ENCODE measurements at places on chromosomes 13 and 19. TPM values are rescaled to one million over a fixed set of nuclear protein-coding genes. Genes with fewer than 3 reads are reported as not detected.

DNA sequence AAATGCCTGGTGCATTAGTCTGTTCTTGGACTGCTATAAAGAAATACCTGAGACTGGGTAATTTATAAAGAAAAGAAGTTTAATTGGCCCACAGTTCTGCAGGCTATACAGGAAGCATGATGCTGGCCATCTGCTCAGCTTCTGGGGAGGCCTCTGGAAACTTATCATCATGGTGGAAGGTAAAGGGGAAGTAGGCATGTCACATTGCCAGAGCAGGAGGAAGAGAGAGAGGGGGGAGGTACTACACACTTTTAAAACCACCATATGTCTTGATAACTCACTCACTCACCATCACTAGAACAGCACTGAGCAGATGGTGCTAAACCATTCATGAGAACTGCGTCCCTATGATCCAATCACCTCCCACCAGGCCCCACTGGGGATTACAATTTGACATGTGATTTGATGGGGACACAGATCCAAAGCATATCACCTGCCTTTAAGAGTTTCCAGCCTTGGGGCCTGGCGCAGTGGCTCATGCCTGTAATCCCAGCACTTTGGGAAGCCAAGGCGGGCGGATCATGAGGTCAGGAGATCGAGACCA lies 219.0 kb downstream of the KATNAL1 start:
- no peak for DNase-seq

DNA sequence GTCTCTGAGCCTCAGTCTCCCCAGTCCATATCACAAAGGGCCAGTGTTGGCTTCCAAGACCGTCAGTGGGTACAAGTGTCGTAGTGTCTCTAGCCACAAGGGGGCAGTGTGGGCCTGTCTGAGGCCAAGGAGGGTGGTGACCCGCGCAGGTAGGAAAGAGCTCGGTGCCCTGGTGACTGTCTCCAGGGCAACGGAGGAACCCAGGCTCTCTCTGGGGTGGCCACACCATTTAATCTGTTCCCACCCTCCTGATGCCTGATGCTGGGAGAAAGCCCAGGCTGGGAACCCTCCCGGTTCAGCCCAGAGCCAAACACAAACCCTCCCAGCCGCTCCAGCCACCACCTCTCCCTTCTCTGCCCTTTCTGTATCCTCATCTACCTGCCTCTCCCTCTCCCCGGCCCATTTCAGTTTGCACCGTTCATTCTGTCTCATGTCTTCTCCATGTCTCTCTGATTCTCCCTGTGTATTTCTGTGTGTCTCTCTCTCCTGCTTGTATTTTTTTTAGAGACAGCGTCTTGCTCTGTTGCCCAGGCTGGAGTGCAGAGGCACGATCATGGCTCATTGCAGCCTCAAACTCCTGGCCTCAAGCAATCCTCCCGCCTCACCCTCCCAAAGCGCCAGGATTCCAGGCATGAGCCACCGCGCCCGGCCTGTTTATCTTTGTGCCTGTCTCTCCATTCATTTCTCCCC lies 17.5 kb upstream of the MEIS3 start:
- DNase-seq = no peak

GRCh38 chr13:53201454-53202225 lies 173.0 kb downstream of the OLFM4 start:
- DNase-seq = no peak

DNA sequence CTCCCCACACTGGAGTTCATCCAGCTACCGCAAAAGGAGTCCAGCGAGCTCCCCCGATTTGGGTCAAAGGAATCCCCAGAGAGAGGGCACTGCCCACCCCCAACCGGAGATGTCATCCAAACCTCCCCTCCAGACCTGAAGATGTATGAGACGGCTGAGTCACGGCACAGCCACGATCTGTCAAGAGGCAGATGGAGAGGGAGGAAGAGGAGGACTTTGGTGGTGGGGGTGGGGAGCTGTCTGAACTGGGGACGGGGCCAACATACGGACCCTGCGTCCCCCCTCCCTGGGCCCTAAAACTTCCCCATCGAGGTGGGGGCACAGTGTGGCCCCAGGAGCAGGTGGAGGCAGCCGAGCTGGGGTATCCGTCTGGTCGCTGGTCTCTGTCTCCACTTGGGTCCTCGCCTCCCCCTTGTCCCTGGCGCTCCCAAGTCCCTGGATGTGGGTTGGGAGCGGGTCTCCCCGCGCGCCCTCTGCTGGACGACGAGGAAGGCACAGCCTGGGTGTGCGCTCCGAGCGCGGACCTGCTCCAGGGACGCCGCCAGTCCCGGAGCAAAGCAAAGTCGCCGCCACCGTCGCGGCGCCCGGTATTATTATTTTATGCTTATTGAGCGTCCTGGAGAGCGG lies 3.8 kb downstream of the PDE4A start:
- no peak for DNase-seq

DNA sequence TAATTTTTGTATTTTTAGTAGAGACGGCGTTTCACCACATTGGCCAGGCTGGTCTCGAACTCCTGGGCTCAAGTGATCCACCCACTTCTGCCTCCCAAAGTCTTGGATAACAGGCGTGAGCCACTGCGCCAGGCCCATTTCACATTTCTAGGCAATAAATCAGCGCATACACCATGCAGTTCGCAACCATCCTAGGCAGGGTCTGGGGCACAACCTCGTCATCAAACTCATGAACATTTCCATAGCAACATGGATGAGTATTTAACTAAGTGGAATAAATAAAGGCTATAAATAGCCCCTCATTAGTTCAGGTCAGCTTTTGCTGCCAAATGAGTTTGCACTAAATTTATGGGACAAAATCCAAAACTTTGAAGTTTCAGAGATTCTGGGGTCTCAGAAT lies 8.2 kb downstream of the MEIS3 start:
- no peak for DNase-seq

GRCh38 chr19:16834747-16835146 lies 5.5 kb downstream of the SIN3B start:
- no peak for DNase-seq

DNA sequence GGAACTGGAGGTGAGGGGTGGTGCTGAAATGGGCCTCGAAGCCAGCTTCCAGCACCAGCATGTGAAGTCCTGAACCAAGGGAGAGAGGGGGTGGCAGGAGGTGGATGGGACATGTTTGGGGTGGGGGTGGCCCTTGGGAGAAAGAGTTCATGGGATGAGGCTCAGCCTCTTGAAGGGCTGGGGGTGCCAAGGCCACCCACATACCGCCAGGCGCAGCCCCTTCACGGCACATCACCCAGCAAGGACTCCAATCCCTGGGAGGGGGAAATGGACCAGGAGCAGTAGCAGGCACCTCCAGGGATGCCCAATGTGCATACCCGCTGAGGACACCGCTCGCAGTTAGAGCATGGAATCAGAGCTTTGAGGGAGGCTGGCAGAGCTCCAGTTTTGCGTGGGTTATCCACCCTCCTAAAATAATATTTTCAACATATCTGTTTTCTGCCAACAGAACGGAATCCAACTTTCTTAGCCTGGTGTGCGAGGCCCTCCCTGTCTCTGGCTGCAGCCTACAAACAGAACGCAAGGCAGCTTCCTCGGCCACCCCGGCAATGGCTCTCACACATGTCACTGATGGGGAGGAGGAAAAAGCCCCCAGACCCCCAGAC lies 140.5 kb upstream of the VSTM2B start:
- DNase-seq = no peak

DNA sequence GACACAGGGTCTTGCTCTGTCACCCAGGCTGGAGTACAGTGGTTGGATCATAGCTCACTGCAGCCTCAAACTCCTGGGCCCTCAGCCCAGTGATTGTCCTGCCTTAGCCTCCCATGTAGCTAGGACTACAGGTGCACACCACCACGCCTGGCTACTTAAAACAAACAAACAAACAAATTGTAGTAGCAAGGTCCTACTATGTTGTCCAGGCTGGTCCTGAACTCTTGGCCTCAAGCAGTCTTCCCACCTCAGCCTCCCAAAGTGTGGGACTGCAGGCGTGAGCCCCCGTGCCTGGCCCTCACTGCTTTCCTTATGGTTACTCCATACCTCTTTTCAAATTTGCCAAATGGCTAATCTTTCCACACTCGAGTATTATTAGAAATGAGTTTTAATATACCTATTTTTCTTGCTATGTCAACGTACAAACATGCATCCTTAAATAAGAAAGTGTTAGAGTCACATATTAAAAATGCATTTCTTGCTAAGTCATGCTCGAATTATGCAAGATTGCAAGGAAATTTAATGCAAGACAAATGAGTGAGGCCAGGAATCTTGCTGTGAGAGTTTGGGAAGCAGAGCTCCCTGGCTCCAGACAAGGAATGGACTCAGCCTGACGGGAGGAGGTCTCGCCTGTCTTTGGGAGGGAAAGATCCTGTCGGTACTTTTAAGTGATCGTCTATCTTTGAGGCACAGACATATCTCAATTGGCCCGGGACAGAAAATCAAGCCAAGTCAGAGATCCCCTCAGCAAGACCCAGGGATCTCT lies 39.4 kb downstream of the RFX2 start:
- no peak for DNase-seq

- no peak for DNase-seq
Observed at GRCh38 chr13:44934724-44935123, 54.5 kb downstream of the NUFIP1 start.

DNA sequence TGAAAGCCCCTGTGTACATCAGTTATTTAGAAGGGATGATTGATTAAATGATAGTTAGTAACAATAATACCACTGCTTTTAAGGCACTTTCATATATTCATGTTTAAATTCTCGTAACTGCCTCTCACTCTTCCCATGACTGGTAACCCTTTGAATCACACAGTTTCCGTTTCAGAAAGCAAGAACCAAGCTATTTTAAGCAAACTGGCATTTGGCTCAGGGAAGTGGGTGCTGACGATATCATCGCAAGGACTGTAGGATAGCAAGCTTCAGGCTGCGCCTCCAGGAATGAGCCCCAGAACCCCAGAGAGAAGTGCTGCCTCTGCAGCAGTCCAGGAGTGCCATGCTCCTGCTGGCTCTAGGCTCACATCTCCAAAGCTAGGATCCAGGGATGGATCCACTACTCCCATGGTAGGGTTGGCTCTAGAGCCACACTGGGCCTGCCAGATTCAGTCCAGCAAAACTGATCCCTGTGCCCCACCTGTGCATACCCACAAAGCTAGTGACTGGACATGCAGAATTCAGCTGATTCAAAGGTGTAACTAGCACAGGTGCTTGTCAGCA lies 313.5 kb downstream of the SLC7A1 start:
- no peak for DNase-seq

DNA sequence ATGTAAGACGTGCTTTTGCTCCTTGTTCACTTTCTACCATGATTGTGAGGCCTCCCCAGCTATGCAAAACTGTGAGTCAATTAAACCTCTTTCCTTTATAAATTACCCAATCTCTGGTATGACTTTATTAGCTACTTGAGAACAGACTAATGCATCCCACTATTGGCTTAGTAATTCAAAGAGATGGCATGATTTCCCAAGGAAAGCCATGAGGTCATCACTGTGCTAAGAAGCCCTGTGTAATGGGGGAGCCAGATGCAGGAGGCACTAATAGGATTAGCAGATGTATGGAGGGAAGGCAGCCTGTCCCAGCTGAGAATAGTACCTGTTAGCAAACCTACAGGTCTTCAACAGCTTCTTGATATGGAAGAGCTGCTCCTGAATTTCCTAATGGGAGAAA lies 38.1 kb downstream of the RUBCNL start:
- DNase-seq = no peak

- DNase-seq = no peak
Observed at GRCh38 chr13:74820809-74821208, 661.2 kb downstream of the TBC1D4 start.

GRCh38 chr13:75739244-75739868 lies 103.2 kb downstream of the LMO7 start:
- no peak for DNase-seq

GRCh38 chr19:51439021-51439465 lies 19.2 kb downstream of the SIGLEC8 start:
- no peak for DNase-seq

GRCh38 chr19:40542202-40542859 lies 34.3 kb upstream of the SHKBP1 start:
- DNase-seq = peak; percentile 60

GRCh38 chr19:5996623-5997320 lies 18.8 kb upstream of the RANBP3 start:
- no peak for DNase-seq

DNA sequence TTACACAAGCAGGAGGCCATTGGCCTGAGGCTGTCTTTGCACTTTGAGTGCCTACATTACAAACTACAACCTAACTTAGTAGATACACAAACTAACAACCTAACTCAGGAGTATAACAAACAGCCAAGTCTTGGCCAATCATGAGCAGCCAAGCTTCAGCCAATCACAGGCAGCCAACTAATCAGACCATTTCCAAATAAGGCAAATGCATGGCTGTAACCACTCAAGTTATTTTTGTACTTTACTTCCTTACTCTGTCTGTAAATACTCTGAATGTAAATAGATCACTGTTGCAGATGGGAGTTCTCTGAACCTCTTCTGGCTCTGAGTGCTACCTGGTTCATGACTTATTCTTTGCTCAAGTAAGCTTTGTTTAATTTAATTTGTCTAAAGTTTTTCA lies 748.1 kb upstream of the SGCG start:
- DNase-seq = no peak

- no peak for DNase-seq
Observed at GRCh38 chr13:26498656-26499601, 58.6 kb upstream of the WASF3 start.

DNA sequence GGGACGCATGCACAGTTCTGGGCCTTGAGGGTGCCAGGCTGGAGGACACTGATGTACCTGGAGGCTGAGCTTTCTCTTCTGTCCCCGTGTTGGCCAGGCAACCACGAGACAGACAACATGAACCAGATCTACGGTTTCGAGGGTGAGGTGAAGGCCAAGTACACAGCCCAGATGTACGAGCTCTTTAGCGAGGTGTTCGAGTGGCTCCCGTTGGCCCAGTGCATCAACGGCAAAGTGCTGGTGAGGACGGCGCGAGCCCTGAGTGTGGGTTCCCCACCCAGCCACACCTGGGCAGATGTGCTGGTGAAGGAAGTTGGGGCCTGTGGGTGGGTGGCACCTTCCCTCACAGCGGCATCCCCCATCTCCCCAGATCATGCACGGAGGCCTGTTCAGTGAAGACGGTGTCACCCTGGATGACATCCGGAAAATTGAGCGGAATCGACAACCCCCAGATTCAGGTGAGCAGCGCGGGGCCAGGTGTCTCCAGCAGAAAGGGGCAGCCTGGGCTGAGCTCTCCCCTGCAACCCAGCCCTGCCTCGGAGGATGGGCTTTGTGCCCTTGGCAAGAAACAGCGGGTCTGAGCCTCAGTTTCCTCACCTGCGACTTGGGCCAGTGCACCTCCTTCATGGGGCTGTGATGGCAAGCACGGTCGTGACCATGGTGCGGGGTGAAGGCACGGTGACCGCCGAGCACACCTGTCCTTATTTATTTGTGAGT lies 26.2 kb downstream of the CCDC8 start:
- DNase-seq = no peak

The ZNF134 gene
- 27.2 TPM for polyA plus RNA-seq

The SOX1 gene
- polyA plus RNA-seq = not detected

The PRR22 gene
- 3.3 TPM for polyA plus RNA-seq

The NRTN gene
- 2.2 TPM for polyA plus RNA-seq

The ZNF285 gene
- polyA plus RNA-seq = 12.5 TPM

The APLP1 gene
- 33.2 TPM for polyA plus RNA-seq

The ZNF222 gene
- 10.3 TPM for polyA plus RNA-seq

The TEX30 gene
- 36.1 TPM for polyA plus RNA-seq

The HCN2 gene
- 0.18 TPM for polyA plus RNA-seq

The MYADM gene
- polyA plus RNA-seq = 79.5 TPM

The GPC5 gene
- polyA plus RNA-seq = 3.8 TPM

The ZNF254 gene
- 42.7 TPM for polyA plus RNA-seq

The CGB7 gene
- 1.9 TPM for polyA plus RNA-seq

The CACNG8 gene
- polyA plus RNA-seq = 0.17 TPM

The LILRB1 gene
- polyA plus RNA-seq = 0.86 TPM

All from right renal pelvis (tissue), 4 donors.